ENCODE measurements at places on chromosomes 13 and 19. TPM values are rescaled to one million over a fixed set of nuclear protein-coding genes. Genes with fewer than 3 reads are reported as not detected.

The CCDC194 gene
- 7.0 TPM for total RNA-seq

The AP1M2 gene
- not detected for total RNA-seq

The CNMD gene
- total RNA-seq = not detected

The PSG7 gene
- not detected for total RNA-seq

The LPAR2 gene
- total RNA-seq = 43.2 TPM

The LAIR1 gene
- 56.6 TPM for total RNA-seq

- H3K27me3 ChIP-seq = no peaks in the 10 kb centered on the region
- peaks cover 27% of the 10 kb centered on the region for H3K36me3 ChIP-seq
- H3K4me3 ChIP-seq = no peak overlapping the region
- H3K4me1 ChIP-seq = peaks cover 4% of the 10 kb centered on the region
- no peak overlapping the region for H3K27ac ChIP-seq
These were observed 89.5 kb downstream of the DGKH start for GRCh38 chr13:42137856-42138537.

DNA sequence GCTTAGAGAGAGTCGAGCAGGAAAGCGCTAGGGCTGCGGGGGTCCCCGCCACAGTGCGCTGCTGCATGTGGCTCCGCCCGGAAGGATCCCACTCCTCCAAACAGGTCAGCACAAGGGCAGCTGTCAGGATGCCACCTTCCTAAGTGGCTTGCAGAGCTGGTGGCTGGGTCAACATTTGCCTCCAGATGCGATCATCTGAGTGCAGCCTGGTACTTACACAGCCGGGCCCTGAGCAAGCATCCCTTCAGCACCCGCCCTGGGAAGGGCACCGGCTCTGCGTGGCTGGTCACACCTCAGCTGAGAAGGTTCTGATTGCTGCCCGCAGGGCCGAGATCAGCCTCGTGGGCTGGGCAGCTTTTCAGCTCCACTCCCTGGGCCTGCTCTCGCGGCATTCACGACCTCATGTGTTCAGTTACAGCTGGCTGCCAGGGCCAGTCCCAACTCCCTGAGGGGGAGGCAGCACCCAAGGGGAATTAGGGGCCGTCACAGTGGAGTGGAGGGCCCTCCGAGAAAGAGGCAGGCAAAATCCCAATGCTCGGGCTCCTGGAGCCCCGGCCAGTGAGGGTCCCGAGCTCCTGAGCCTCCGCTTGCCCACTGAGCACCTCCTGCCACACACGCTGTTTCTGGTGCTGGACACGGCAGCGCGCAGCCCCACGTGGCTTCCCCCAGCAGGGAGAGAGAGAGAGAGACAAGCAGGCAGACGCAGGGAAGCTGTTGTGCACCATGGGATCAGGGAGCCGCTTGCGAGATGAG, 26.8 kb downstream of the AP1M1 start:
- H3K4me3 ChIP-seq = no peak overlapping the region
- no peaks in the 10 kb centered on the region for H3K4me1 ChIP-seq
- no peaks in the 10 kb centered on the region for H3K27me3 ChIP-seq

DNA sequence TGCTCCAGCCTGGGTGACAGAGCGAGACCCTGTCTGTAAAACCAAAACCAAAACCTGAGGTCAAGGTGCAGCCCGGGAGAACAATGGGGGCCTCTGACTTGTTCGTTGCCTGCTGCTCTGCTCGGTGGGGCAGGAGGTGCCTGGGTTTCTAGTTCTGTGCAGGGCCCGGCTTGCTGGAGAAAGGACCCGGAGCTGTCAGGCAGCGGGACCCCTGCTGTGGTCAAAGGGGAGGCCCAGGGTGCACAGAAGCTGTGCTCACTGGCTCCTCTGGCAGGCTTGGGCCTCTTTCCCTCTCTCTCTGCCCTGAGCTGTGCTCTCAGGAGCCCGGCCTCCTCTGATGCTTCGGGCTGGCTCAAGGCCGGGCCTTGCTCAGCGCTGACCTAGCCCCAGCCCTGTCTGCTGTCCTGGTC, 3.5 kb downstream of the LRP3 start:
- no peak overlapping the region for H3K4me3 ChIP-seq
- H3K4me1 ChIP-seq = no peaks in the 10 kb centered on the region
- H3K36me3 ChIP-seq = no peaks in the 10 kb centered on the region
- no peak for DNase-seq
- no peak overlapping the region for H3K27ac ChIP-seq

DNA sequence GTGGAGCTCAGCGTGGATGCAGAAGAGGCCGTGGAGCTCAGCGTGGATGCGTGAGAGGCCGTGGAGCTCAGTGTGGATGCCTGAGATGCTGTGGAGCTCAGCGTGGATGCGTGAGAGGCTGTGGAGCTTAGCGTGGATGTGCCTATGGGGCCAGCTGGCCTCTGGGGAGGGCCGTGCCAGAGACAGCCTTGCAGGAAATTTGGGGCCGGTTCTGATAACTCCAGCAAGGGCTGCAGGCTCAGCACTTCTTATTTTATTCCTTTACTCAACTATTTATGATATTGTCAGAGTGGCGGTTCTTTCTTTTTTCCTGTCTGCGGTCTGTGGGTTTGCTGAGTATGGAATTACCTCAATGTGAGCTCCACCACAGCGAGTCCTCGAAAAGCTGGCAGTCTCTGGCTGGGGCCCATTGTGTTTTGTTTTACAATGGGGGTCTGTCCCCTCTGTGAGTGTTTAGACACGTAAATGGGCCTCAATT, 17.8 kb upstream of the TMEM255B start:
- DNase-seq = peak; percentile 48
- H3K4me1 ChIP-seq = peaks cover 24% of the 10 kb centered on the region
- H3K27ac ChIP-seq = no peak overlapping the region
- H3K36me3 ChIP-seq = no peaks in the 10 kb centered on the region
- no peak overlapping the region for H3K4me3 ChIP-seq

DNA sequence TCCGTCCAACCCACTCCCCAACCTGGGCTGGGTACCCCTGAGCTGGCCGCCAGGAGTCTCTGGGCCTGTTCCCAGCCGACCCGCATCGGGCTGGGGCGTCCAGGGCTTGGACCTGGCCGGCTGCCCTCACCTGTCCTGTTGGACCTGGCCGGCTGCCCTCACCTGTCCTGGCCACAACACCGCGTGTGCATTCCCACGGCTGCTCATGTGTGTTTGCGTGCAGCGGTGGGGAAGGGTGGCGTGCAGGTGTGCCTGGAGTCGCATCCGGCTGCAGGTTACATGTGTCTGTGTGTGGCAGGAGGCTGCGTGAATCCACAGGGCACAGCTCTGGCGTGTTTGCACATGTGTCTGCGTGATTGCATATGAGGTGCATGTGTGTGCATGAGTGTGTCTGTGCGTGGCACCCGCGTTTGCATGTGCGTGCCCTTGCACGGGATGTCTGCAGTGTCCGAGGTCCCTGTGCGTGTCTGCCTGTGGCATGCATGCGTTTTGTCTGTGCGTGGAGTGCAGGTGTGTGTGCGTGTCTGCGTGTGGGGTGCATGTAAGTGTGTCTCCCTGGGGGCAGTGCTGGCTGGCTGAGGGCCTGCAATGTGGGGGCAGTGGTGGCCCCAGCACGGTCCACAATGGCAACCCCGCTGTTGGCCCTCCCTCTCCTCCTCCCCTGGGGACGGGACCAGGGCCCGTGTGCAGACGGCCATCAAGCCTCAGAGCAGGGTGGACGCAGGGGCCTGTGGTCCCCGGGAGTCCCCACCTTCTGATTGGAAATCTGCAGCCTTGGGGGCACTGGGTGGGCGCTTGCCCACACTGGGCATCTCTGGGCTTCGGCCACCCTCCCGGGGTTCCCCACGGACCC, 3.4 kb downstream of the EFNA2 start:
- no peak overlapping the region for H3K4me3 ChIP-seq
- no peaks in the 10 kb centered on the region for H3K36me3 ChIP-seq
- H3K4me1 ChIP-seq = peaks cover 5% of the 10 kb centered on the region
- H3K27me3 ChIP-seq = peaks cover 26% of the 10 kb centered on the region
- no peak overlapping the region for H3K27ac ChIP-seq
- no peak for DNase-seq

DNA sequence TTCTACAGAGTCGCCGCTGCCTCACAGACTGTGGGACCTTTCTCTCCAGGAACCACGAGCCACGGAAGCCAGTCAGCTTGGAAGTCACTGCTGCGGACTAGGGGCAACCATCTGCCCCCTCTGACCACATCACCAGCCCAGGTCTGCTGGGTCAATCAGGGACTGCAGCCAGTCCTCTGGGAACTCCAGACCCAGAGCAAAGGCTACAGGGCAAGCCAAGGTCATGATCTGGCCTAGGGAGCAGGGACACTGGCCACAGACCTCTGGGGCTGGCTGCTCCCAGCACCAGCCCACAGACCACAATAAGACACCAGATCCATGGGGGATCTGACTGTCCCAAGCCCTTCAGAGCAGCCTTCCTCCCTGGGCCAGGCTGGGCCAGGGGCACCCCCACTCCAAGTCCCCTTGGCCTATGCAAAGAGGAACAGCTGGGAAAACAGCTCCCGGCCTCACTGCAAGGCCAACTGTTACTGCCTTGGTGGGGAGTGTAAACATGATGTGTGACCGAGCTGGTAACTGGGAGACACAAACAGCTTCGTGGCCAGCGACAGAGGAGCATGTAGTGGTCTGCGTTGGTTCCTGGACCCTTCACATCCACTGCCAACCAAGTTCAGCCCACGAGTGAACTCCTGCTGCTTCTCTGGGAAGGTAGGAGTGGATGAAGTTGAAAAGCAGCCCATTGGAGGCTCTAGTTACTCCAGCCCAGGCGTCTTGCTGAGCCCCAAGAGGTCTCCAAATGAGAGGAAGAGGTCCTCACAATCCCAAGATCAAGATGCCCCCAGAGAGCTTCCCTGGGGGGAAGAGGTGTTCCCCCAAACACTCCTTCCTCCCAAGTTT, 1.5 kb downstream of the AKT2 start:
- H3K36me3 ChIP-seq = peaks cover 7% of the 10 kb centered on the region
- H3K27me3 ChIP-seq = no peaks in the 10 kb centered on the region
- peaks cover 57% of the 10 kb centered on the region for H3K4me1 ChIP-seq
- DNase-seq = no peak
- peak overlapping the region; percentile 94 for H3K27ac ChIP-seq
- peak overlapping the region; percentile 94 for H3K4me3 ChIP-seq

DNA sequence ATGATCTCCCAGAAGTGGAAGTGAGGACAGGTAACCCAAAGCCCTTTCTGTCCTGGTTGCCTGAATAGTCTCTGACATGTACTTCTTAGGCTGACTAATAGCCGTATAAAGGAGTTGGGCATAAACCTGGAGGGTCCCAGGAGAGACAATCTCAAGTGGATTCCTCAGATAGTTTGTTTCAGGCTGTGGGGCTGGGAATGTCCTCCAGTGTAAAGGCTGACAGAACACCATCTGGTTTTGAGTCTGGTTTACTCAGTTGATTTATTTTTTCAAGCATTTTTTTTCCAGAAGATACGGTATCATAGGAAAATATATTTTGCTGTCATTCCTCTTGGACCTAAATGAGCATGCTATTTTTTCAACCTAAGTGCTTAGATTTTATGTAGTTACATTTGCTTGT, 15.2 kb downstream of the HTR2A start:
- H3K27ac ChIP-seq = no peak overlapping the region
- DNase-seq = no peak
- H3K27me3 ChIP-seq = peaks cover 28% of the 10 kb centered on the region
- H3K4me3 ChIP-seq = no peak overlapping the region
- H3K4me1 ChIP-seq = no peaks in the 10 kb centered on the region

GRCh38 chr19:47022541-47023447, 3.2 kb downstream of the NPAS1 start:
- DNase-seq = no peak
- H3K27ac ChIP-seq = no peak overlapping the region
- H3K4me3 ChIP-seq = no peak overlapping the region
- no peaks in the 10 kb centered on the region for H3K36me3 ChIP-seq
- peaks cover 14% of the 10 kb centered on the region for H3K4me1 ChIP-seq

DNA sequence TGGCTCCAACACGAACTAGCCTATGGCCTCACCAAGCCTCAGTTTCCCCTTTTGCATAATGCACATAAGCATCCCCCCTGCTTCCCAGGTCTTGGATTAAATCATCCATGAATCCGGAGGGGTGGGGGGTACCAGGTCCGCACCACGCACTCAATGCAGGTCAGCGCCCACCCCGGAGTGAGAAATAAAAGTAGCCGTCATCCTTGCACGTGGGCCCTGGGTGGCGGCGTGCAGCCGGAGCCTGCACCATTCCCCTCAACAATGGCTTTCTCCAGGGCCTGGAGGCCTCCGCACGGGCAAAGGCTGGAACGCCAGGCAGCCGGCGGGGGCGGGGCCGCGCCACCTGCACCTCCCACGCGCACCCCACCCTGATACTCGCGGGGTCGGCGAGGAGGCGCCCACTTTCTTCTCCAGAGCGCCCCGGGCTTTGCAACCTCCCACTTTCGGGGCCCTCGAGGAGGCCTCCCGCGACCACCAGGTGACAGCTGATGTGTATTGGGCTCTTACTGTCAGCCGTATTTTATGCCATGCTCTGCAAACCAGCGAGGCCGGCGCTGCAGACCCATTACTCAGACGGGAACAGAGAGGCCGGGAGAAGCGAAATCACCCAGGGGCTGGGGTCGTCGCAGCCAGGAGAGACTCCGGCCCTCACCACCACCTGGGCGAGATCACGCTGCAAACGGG, 767 bp upstream of the GADD45B start:
- H3K27me3 ChIP-seq = peaks cover 3% of the 10 kb centered on the region
- peak overlapping the region; percentile 76 for H3K4me3 ChIP-seq
- peak; percentile 64 for DNase-seq
- H3K4me1 ChIP-seq = peaks cover 21% of the 10 kb centered on the region

GRCh38 chr19:11274533-11275086, 12.3 kb upstream of the DOCK6 start:
- no peak overlapping the region for H3K27ac ChIP-seq
- no peaks in the 10 kb centered on the region for H3K36me3 ChIP-seq
- H3K4me3 ChIP-seq = no peak overlapping the region

DNA sequence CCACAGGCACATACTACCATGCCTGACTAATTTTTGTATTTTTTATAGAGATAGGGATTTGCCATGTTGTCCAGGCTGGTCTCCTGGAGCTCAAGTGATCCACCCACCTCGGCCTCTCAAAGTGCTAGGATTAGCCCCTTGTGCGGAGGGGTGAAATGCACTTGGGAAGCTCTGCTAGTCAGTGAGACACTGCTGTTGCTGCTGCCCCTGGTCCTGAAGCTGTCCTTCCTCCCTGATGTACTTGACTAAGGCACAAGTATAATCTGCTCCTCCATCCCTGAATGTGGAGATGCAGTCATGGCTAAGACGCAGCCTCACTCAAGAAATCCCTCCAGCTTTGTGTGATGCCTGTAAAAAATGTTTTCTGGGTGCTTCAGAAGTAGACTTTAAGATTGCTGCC, 124.5 kb downstream of the KCTD15 start:
- no peaks in the 10 kb centered on the region for H3K4me1 ChIP-seq
- no peak overlapping the region for H3K27ac ChIP-seq
- no peak for DNase-seq
- H3K27me3 ChIP-seq = peaks cover 8% of the 10 kb centered on the region
- H3K36me3 ChIP-seq = no peaks in the 10 kb centered on the region

- H3K27ac ChIP-seq = no peak overlapping the region
- H3K4me1 ChIP-seq = peaks cover 5% of the 10 kb centered on the region
- DNase-seq = no peak
- H3K4me3 ChIP-seq = no peak overlapping the region
- H3K27me3 ChIP-seq = peaks cover 38% of the 10 kb centered on the region
- H3K36me3 ChIP-seq = peaks cover 4% of the 10 kb centered on the region
These were observed 5.7 kb downstream of the PTPRS start for GRCh38 chr19:5334824-5335500.

DNA sequence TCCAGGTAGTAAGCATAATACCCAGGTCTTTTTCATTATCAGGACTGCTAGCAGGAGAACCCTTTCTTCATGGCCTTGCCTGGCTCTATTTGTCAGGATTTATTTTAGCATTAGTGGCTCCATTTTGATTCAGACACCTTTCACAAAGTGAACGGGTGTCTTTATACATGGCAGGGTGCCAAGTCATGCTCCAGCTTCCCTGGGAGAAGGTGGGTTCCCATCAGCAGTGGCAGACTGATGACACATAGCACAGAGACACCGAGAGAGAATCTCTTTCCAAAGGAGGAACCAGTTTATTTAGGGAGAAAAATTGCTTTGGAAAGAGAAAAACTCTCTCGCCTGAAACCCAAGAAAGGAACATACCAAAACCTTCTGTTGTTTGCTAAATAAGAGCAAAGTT, 135.3 kb upstream of the TMTC4 start:
- no peaks in the 10 kb centered on the region for H3K36me3 ChIP-seq
- H3K27me3 ChIP-seq = peaks cover 22% of the 10 kb centered on the region
- DNase-seq = no peak
- no peak overlapping the region for H3K27ac ChIP-seq

Data from activated CD4-positive, alpha-beta memory T cell treated with anti-CD3 and anti-CD28 coated beads, Interleukin-2, amount 10 ng/mL, durations not matched to agents 7 days and 5 days (primary cell).